Stimulated activated CD8-positive, alpha-beta memory T cell treated with anti-CD3 and anti-CD28 coated beads, Interleukin-15, amount 100 ng/mL, for 48 hours (primary cell): ENCODE measurements at places on chromosomes 1 and 21.
A peak's percentile ranks its signal among the peaks of the same experiment; 100 is the strongest.

- no peak for DNase-seq
These were observed 6.3 kb upstream of the MTARC2 start for GRCh38 chr1:220741825-220742224.

- no peak for DNase-seq
These were observed 58.8 kb downstream of the PUM1 start for GRCh38 chr1:31006747-31007146.

GRCh38 chr1:156560585-156561163 is 11.7 kb downstream of the IQGAP3 start:
- DNase-seq, result no peak

DNA sequence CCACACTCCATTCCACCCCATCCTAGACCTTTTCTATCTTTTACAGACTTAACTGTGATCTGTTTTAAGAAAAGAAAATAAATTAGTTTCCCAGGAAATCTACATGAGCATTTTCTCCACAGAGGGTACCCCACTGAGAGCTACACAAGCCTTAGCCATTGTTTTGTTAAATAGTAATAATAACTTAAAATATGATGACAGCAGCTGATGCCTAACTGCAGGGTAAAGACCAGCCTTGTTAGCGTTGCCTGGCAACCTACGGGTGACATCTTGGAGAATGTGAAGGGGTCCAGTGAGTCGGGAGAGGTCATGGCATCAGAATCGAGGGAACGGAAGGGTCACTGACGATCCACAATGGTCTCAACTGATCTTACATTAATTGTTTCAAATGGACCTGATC is 233.2 kb upstream of the PBX1 start:
- DNase-seq, result no peak

DNA sequence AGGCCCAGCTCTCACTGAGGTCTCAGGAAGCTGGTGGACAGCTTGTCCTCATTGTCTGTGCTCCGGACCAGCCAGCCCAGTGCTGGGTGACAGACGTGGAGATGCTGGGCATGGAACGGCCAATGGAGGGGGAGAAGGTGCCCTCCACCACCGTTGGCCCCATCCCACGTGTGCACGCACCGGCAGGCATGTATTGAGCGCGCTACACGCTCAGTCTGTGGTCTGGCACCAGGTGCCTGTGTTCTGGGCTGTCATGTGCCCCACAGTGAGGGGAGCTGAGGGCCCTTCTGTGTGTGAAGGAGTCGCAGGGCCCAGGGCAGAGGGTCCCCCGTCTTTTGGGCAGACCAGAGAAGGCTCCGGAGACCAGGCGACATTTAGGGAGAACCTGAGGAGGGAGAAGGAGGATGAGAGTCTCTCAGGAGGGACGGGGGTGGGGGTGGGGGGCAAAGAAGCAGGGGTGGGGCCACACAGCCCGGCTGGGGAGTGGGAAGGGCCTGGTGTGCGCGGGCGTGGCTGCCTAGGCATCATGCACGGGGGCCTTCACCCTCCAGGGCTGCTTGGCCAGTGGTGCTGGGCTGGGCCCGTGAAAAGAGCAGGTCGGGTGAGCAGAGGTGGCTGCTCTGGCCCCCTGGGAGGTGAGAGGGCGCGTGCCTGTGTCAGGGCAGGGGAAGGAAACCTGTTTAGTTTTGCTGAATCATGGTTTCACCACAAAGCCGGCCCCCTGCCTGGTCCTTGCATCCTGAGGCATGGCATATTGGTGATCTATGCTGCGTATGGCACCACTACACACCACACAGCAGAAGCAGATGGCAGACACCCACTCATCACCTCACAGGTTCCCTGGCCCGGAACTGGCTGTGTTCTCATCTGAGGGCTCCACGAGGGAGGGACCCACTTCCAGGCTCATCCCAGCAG is 86.7 kb upstream of the TTC34 start:
- DNase-seq, result no peak

DNA sequence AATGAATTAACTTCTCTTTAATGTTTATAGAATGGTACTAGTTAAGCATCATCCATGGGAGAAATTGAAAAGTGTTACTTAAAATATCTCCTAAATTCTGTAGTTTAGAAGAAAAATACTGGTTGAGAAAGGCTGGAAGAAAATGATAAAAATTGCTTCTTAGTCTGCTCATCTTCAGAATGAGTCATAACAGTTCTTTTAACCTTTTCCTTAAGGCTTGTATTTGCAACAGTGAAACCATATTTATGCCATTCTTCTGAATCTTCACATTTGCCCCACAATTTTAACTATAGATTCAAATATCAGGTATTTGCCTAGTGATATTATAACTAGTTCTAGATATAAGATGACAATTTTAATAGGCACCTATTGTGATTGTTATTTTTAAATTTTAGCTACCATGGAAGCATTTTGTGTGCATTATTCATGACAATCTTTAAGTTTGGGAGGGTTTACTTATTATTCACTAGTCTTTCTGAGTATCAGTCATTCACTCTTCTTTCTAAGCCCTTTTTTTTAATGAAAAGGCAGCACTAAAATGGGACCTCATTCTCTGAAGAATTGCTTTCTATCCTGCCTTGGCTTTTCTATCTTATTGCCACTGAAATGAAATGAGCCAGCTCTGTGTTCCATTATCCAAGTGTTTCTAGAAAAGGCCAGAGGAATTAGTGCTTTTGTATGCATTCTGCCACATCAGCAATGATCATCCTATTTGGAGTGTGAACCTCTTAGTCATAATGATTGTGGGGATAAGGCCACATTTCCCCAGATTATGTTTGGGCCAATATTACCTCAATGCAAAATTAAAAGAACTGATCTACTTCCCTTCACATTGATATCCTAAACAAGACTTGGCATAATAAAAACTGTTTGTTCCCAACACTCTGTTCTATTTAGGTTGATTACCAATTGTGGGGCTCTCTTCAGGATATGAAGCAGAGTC is 58.4 kb downstream of the SAMSN1 start:
- no peak for DNase-seq

DNA sequence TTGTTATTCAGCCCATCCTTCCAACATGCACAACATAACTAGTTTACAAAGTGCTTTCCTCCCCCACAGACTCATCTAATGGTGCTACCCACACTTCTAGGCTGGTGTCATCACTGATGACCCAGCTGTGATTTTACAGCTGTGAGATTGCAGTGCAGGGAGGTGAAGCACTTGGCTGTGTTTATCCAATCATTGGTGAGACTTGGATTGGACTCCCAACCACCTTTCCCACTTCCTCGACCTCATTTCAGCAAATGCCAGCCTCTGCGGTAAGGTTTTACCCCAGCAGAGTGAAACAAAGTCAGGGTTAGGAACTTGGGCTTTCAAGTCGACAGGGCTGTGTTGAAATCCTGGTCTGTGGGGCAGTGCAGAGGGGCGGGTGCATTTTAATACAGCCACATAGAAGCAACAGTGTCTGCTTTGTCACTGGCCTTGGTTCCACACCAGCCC is 22.1 kb downstream of the ECHDC2 start:
- no peak for DNase-seq

DNA sequence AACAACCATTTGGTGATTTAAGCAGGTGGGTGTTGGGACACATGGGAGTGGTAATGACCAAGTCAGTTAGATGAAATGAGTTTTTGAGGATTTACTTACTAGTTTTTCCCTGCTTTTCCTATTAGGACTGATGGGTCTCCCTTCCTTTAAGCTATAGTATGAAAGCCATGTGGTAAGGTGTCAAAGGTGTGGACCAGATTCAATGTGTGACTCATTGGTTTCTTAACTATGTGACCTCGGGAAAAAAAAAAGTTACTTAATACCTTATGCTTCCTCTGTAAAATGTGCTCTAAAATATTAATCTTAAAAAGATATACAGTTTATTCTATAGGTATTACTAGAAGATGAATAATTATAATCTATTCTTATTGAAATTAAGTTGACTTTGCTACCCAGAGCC is 93.7 kb downstream of the DUSP10 start:
- no peak for DNase-seq

- DNase-seq, result no peak
These were observed 413.9 kb downstream of the NCAM2 start for GRCh38 chr21:21412096-21412495.

DNA sequence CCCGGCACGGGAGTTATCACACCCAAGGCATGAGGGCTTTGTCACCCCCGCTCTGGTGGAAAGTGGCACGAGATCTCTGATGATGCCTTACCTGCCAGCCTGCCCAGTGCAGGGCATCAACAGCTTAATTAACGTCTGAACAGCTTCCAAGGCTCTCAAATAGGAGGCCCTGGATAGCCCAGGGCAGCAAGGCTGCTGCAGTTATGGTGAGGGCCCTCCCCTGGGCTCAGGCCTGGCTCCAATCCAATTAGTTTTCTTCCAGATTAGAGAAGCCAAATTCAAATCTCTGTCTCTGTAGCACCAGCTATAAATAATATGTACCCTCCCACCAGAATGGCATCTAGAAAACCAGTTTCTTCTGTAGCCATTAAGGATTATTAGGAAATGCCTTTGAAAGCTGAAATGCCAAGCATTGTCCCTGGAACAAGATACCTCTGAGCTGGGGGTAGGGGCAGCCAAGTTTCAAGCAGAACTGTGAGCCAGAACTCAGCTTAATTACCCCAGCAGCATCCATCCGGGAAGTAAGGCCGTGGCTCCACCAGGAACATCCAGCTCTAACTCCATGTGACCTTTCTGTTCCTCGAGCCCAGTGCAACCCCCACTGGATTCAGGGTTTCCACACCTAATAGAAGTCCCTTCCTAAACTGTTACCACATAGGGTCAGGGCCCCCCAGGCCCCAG is 12.5 kb downstream of the QSOX1 start:
- DNase-seq, result no peak

DNA sequence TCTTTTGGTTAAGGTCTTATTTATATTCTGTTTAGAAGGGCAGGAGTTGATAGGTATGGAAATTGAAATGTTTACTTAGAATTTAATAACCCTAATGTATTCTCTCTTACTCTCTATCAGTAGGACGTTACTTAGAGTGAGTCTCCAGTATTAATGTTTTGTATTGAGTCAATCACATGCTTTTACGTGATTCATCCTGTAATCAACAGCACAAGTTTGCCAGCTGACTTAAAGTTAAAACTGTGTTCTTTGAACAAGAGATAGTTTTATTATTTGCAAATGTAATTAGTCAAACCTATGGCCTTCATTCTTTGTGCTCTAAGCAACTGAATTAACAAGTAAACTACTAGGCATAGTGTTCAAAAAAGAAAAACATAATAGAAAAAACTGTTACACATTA is 57.3 kb downstream of the PKN2 start:
- no peak for DNase-seq

DNA sequence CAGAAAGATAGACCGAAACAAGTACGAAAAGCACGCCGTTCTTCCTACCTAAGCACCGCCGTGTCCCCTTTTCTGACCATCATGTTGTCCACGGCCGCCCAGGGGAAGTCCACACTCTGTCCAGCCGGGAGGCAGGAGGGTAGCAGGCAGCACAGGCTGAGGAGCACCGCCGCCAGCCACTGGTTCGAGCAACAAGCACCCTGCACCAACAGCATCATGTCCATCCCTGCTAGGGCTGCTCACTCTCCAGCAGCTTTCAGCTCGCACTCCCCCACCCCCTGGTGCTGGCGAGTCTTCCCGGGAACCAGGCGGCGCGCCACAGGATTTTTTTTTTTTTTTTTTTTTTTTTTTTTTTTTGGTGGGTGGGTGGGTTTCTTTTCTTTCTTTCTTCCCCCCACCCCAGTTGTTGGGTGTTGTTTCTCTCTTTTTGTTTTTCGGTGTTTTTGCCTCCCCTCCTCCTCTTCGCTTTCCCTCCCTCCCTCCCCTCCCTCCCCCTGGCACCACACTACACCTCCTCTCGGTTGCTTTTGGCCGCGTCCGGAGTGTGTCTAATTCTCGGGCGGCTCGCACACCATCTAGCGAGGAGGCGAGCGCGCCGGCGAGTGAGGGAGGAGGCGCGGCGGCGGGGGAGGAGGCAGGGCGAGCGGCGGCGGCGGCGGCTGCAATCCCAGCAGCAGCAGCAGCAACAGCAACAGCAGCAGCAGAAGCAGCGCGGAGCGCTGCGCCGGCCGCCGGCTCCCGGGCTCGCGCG is at the start of gene NEGR1:
NEGR1 (minus strand) TSS at position 269 of the 751 bp plus-strand sequence.
- DNase-seq, result peak; percentile 59

GRCh38 chr1:199303035-199303434 is 664.2 kb downstream of the PTPRC start:
- no peak for DNase-seq

GRCh38 chr1:47179017-47179987 is 10.5 kb downstream of the PDZK1IP1 start:
- peak; percentile 74 for DNase-seq

- no peak for DNase-seq
These were observed 312.6 kb downstream of the DPYD start for GRCh38 chr1:97608272-97608671.

DNA sequence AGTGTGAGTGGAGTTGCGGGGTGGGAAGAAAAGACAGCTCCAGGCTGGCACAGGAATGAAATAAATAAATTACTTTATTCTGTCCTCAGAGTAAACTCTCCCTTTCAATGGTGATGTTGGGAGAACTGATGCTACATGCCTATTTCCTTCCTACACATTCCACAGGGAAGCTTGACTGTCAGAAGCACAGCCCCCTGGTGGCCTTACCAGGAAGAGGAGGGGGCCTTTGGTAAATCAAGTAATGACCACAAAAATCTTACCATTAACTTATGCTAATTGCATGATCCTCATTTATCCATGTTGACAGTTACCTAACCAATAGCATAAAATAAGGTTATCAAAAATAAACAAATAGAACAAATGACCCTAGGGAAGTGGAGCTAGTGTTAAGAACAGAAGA is 605.0 kb upstream of the PKN2 start:
- no peak for DNase-seq

- DNase-seq, result no peak
These were observed 14.9 kb upstream of the CD101 start for GRCh38 chr1:116986421-116987255.

DNA sequence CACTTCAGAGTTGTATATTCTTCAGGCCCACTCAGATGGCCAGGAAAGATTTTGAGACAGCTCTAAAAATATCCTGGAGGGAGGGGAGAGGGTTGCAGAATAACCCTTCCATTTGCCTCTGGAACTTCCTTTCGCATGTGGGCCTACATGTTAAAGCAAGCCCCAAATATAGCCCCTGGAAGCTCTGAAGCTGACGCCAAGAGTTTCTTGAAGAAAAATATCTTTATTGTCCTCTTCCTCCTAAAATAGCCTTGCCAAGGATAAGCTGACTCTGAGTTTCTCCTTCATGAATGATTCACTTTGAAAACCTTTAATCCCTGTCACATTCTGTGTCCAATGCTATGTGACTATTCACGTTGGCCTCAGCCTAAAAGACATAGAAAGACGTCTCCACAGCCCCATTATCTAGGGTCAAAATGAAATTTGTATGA is 6.4 kb downstream of the C1orf116 start:
- DNase-seq, result no peak

DNA sequence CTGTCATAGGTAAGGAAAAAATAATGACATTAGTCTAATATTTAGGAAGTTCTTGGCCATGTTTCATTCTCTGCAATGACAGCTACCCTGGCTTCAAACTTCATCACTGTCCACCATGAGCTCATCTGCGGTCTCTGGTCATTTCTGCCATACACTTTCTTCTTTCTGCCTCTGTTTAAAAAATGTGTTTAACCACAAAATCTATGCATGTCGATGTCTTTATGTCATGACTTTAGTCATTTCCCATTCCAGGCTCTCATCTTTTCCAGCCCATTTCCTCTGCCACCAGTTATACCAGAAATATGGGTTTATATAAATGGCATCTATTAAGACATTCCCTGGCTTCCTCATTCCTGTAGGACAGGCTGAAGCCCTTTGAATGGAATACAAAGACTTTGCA is 68.5 kb upstream of the DUSP10 start:
- no peak for DNase-seq

- DNase-seq, result no peak
These were observed 35.5 kb upstream of the ASPM start for GRCh38 chr1:197181982-197182381.
